Panc1 (cell line): ENCODE measurements at places on chromosomes 2 and 18.

DNA sequence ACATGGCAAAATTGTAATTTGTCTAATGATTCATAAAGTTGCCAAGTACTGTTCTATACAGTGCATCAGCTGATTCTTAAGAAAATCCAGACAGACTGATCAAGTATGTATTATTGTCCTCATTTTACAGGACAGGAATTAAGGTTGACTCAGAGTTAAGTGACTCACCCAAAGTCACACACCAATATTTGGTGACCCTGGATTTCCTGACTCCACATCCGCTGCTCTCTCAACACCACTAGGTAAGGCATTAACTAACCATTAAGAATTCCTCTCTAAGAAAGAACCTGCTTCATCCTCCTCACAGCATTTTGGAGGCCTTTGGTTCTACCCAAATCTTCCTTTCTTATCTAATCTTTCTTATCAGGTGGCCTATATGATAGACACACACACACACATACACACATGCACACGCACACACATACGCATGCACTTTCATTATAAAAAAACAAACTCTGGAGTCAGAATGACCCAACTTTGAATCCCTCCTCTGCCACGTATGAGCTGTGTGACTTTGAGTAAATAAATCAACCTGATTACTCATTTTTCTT lies 150.8 kb downstream of the ANKRD44 start:
- peak; percentile 96 for DNase-seq

DNA sequence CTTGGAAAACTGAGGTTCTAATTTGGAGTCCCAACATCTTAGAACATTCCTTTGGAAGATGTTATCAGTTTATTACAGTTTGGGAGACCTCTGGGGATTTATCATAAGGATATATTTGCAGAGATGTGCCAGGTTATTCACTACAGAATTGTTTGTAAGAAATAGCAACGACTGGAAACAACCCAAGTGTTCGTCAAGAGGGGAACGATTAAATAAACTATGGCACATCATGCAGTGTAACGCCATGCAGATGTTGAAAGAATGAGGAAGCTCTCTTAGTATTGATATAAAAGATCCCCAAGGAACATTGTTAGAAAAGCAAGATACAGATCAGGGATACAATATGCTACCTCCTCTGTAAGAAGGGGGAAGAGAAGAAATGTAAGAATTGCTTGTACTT lies 210.6 kb downstream of the TMEM247 start:
- DNase-seq, result no peak

DNA sequence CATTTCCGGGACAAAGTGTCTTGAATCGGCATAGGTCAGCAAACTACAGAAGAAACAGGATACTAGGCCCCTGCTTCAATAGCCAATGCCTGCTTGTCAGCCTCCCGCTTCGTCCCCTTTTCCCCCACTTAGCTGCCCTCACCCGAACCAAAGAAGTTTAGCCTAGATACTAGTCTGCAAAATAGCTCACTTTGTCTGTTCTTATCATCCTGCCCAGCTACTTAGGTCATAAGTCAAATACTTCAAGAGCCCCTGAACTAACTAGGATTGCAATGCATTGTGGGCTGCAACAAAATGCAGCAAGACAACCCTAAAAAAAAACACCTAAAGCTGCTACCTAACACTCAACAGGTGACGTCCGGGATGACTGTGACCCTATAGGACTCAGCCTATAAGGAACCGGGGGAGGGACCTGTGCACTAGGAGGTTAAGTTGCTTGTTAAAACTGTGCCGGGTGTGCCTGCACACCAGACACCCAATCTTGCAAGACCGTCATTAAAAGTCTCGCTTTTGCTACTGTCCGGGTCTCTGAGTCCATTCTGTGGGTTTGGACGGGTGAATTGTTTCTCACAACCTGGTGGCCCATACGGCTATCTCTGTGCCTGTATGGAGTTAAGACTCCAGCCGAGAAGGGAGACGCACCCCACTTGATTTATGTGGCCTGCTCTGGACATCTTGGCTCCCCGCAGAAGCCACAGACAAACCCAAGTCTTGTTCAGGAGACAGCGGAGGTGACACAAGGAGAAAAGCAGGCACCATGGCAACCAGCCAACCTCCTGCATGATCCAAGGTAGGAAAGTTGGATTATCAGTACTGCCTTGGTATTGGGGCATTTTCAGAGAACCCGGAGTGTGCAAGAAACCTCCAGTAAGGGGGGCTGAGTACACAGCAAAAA lies 105.9 kb downstream of the HIBCH start:
- DNase-seq, result no peak

GRCh38 chr2:122180972-122181371 lies 425.5 kb downstream of the TSN start:
- no peak for DNase-seq

DNA sequence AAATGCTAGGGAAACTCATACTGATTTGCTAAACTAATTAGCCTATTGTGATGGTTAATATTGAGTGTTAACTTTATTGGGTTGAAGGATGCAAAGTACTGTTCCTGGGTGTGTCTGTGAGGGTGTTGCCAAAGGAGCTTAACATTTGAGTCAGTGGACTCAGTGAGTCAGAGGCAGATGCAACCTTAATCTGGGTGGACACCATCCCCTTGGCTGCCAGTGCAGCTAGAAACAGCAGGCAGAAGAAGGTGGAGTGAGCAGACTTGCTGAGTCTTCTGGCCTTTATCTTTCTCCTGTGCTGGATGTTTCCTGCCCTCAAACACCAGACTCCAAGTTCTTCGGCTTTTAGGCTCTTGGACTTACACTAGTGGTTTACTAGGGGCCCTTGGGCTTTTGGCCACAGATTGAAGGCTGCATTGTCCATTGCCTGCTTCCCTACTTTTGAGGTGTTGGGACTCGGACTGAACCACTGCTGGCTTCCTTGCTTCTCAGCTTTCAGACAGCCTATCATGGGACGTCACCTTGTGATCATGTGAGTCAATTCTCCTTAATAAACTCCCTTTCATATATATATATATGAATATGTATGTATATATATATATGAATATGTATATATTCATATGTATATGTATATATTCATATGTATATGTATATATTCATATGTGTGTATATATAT lies 69.7 kb downstream of the RPRM start:
- DNase-seq, result no peak

DNA sequence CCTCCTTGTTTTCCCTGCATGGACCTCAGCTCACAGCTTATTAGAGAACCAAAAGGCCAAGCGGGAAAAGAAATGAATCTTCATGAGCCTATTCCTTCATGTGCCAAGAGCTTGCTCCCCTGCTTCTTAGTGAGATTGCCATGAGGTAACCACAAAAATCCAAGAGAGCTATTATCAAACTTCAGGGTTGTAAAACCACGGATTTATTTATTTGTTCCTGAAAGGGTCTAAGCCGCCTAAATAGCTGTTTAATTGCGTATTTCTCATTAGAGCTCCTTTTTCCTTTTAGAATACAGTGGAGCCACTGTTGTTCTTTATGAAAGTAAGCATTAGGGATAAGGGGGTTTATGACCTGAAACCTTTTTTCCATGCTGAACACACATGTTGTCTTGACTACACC lies 58.0 kb downstream of the SRD5A2 start:
- DNase-seq, result no peak

DNA sequence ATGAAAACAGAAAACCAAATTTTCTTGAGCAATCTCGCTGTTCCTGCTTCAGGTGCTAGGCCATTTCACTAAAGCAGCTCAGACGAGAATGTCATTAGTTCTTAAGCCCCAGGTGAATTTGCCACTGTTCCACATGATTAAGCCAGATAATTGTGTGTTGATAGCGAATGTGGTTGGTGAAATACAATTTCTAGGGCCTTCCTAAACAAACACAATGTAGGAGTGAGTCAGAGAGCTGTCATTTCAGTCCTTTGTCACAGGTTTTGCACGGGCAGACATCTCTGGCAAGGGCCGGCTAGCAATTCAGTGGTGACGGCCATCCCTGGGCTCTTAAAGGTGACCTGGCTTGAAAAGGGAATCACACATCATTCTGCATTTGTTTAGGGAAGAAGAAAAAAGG lies 170.7 kb downstream of the TMEM182 start:
- no peak for DNase-seq

- no peak for DNase-seq
These were observed 12.4 kb upstream of the EML4 start for GRCh38 chr2:42156721-42157120.

- DNase-seq, result no peak
These were observed 45.6 kb downstream of the INSIG2 start for GRCh38 chr2:118133916-118134315.

- no peak for DNase-seq
These were observed 45.0 kb downstream of the KCTD1 start for GRCh38 chr18:26503382-26503781.

- DNase-seq, result no peak
These were observed 220.5 kb upstream of the RAB6C start for GRCh38 chr2:129758784-129759471.

DNA sequence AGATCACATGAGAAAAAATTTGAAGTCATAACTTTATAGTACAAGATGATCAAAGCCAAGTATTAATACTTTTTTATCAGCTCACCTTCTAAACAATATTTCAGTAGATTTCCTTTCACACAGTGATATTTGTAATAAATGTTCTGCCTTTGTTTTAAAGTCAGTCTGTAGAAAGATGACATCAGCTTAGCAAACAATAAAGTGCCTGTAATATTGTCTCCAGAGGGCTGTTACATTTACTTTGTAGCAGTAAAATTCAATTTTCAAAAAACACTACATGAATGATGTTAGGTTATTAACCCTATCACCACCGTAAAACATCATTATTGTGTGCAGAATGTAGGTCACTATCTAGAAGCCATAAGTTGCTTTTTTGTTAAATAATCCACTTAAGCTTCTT lies 49.6 kb downstream of the ZEB2 start:
- DNase-seq, result no peak
